ENCODE measurements at places on chromosomes 12 and 14. TPM values are rescaled to one million over a fixed set of nuclear protein-coding genes. Genes with fewer than 3 reads are reported as not detected.

Gene CMTM5
- total RNA-seq: 1.5 TPM

Gene CD27
- total RNA-seq: 0.25 TPM

Gene MUCL1
- total RNA-seq: not detected

Gene KRT2
- total RNA-seq: not detected

Data from temporal lobe (tissue), 4 donors.